Calu3 (cell line): ENCODE measurements at places on chromosomes 12 and 14. TPM values are rescaled to one million over a fixed set of nuclear protein-coding genes. Genes with fewer than 3 reads are reported as not detected.

- no peak overlapping the region for H3K27ac ChIP-seq
- H3K4me3 ChIP-seq, result no peak overlapping the region
- no peaks in the 10 kb centered on the region for H3K4me1 ChIP-seq
- DNase-seq, result no peak
Observed at GRCh38 chr14:101878211-101878821, 86.1 kb upstream of the DYNC1H1 start.

KRT5 gene
- 0.32 and 1.3 TPM in 2 replicates for total RNA-seq

- H3K27me3 ChIP-seq, result peaks cover 4% of the 10 kb centered on the region
- no peak for DNase-seq
- no peaks in the 10 kb centered on the region for H3K36me3 ChIP-seq
- H3K4me3 ChIP-seq, result no peak overlapping the region
- no peaks in the 10 kb centered on the region for H3K4me1 ChIP-seq
Observed at GRCh38 chr12:13950502-13950901, 30.9 kb downstream of the GRIN2B start.

GRCh38 chr12:88469154-88469553 lies 111.1 kb downstream of the KITLG start:
- no peak overlapping the region for H3K4me3 ChIP-seq
- no peaks in the 10 kb centered on the region for H3K4me1 ChIP-seq
- H3K27me3 ChIP-seq, result no peaks in the 10 kb centered on the region
- no peaks in the 10 kb centered on the region for H3K36me3 ChIP-seq

HSPB8 gene
- total RNA-seq, result 2.0 and 2.6 TPM in 2 replicates
